B cell (primary cell): ENCODE measurements at places on chromosomes 2 and 18. TPM values are rescaled to one million over a fixed set of nuclear protein-coding genes. Genes with fewer than 3 reads are reported as not detected.

- DNase-seq: no peak
- H3K36me3 ChIP-seq: no peaks in the 10 kb centered on the region
- H3K4me3 ChIP-seq: no peak overlapping the region
- H3K4me1 ChIP-seq: no peaks in the 10 kb centered on the region
- H3K27ac ChIP-seq: no peak overlapping the region
- H3K27me3 ChIP-seq: no peaks in the 10 kb centered on the region
These were observed 34.4 kb upstream of the ADNP2 start for GRCh38 chr18:80074697-80075096.

- H3K27me3 ChIP-seq: no peaks in the 10 kb centered on the region
- H3K4me3 ChIP-seq: no peak overlapping the region
- H3K36me3 ChIP-seq: no peaks in the 10 kb centered on the region
- no peaks in the 10 kb centered on the region for H3K4me1 ChIP-seq
- DNase-seq: no peak
- H3K27ac ChIP-seq: no peak overlapping the region
These were observed 602.7 kb upstream of the ZNF804A start for GRCh38 chr2:183995632-183996031.

- H3K4me1 ChIP-seq: peaks cover 45% of the 10 kb centered on the region
- H3K4me3 ChIP-seq: no peak overlapping the region
- no peaks in the 10 kb centered on the region for H3K36me3 ChIP-seq
- no peaks in the 10 kb centered on the region for H3K27me3 ChIP-seq
These were observed 7.2 kb upstream of the CTDSP1 start for GRCh38 chr2:218392459-218392858.

DNA sequence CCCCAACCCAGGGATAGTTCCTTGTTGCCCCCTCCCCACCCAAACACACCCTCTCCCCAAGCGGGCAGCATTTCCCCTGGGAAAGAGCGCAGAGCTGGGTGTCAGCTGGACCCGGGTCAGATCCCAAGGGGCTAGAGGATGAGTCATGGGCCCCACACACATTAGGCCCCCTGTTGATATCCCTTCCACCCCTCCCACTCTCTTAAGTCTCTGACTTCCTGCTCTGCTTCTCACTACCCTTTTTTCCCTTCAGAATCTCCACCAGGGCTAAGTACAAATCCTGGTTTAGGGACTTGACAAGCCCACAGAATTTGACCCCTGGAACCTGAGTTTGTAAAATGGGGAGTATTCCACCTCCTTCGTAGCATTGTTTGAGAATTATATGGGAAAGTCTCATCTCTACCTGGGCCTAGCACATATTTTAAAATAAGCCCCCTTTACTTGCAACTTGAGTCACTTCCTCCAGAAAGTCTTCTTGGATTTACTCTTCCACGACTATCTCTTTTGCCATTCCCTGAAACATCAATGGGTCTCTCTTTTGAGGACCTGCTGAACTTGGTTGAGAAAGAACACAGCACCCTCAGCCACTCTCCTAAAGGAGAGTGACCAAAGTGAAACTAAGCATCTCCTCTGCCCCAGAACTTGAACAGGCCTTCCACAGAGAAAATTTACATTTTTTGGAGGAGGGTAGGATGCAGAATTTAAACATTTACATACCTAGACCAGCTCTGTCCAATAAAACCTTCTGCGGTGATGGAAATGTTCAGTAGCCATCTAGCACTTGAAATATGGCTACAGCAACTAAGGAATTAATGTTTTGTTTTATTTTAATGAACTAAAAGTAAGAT is 4.7 kb downstream of the RTKN start:
- H3K4me3 ChIP-seq: no peak overlapping the region
- H3K27ac ChIP-seq: no peak overlapping the region
- no peak for DNase-seq
- peaks cover 41% of the 10 kb centered on the region for H3K4me1 ChIP-seq

- no peaks in the 10 kb centered on the region for H3K4me1 ChIP-seq
- no peak for DNase-seq
- H3K27ac ChIP-seq: no peak overlapping the region
These were observed 101.3 kb downstream of the LOXHD1 start for GRCh38 chr18:46555724-46556123.

GRCh38 chr18:58552057-58552461 is 76.8 kb downstream of the ALPK2 start:
- DNase-seq: peak; percentile 83
- no peak overlapping the region for H3K4me3 ChIP-seq
- no peaks in the 10 kb centered on the region for H3K36me3 ChIP-seq

- no peak for DNase-seq
- H3K27ac ChIP-seq: no peak overlapping the region
- no peaks in the 10 kb centered on the region for H3K4me1 ChIP-seq
- H3K27me3 ChIP-seq: no peaks in the 10 kb centered on the region
These were observed 161.5 kb downstream of the PTGR3 start for GRCh38 chr18:75047240-75047961.

- H3K4me3 ChIP-seq: no peak overlapping the region
- DNase-seq: no peak
- H3K27me3 ChIP-seq: no peaks in the 10 kb centered on the region
These were observed 65.0 kb downstream of the HNMT start for GRCh38 chr2:138029276-138029675.

DNA sequence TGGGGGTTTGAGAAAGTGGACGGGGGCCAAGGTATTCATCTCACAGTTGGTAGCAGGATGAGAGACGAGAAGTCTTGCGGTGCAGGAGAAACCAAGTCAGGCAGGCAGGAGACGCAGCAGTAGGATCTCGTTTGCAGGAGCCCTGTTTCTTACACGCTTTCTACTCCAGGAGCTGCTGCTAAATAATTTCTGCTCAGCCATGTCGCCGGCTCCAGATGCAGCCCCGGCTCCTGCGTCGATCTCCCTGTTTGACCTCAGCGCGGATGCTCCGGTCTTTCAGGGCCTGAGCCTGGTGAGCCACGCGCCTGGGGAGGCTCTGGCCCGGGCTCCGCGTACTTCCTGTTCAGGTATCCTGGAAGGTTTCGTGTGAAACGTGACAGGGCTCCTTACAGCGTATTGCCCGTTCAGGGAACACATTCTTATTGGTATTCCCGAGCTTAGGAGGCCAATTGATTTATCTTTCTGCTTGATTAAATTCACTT is 494 bp downstream of the ANKZF1 start:
- peaks cover 5% of the 10 kb centered on the region for H3K36me3 ChIP-seq
- peak overlapping the region; percentile 87 for H3K27ac ChIP-seq
- peaks cover 17% of the 10 kb centered on the region for H3K4me1 ChIP-seq
- peak; percentile 57 for DNase-seq
- no peaks in the 10 kb centered on the region for H3K27me3 ChIP-seq

DNA sequence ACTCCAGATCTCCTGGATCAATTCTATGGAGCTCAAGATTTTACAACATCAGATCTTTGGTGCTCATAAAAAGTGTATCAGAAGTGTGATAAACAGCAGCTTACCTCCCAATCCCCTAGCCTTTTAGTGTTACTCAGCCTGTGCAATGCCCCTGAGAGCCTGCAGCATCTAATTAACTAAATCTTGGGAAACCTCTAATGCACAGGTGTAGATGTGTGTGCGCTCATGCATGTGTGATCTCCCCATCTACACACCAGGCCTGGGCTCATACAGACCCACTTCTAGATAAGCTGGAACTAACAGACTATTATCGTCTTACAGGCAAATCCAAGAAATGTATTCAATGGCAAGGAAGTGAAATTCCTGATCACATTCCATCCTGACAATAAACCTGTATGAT is 7.5 kb downstream of the SUCLG1 start:
- peaks cover 2% of the 10 kb centered on the region for H3K36me3 ChIP-seq
- H3K27ac ChIP-seq: no peak overlapping the region
- H3K4me1 ChIP-seq: no peaks in the 10 kb centered on the region
- no peak for DNase-seq

GRCh38 chr2:239835056-239835455 is 190.1 kb downstream of the NDUFA10 start:
- no peaks in the 10 kb centered on the region for H3K27me3 ChIP-seq
- no peak overlapping the region for H3K27ac ChIP-seq
- no peaks in the 10 kb centered on the region for H3K4me1 ChIP-seq
- no peak overlapping the region for H3K4me3 ChIP-seq

- H3K4me1 ChIP-seq: no peaks in the 10 kb centered on the region
- H3K4me3 ChIP-seq: no peak overlapping the region
- no peaks in the 10 kb centered on the region for H3K36me3 ChIP-seq
- no peak for DNase-seq
- no peak overlapping the region for H3K27ac ChIP-seq
These were observed 741.7 kb downstream of the PLCL1 start for GRCh38 chr2:198546122-198546521.

DNA sequence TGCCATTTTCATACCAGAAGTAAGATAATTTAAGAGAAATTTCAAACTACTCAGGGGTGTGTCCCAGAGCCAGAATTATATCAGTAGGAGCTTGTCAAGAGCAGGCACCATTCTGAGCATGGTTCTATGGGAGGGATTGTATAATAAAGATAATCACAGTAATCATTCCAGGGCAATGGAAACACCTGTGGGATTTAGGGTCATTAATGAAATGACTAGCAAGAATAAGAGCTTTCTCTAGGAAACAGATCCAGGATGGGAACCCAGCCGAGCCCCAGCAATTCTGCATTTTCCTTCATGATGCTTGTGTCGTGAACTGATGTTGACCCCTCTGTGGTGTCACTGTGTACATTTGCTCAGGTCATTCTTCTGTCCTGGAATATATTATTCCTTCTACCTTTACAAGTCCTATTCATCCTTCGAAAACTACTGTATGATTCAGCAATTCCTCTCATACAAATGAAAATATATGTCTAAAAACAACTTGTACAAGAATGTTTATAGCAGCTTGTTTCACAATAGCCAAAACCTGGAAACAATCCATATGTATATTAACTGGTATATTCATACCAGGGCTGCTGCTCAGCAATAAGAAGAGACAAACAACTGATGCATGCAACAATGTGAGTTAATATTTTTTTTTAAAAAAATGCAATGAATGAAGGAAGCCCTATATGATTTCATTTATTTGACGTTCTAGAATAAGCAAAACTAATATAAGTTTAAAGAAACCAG is 687.8 kb upstream of the KLHL29 start:
- no peaks in the 10 kb centered on the region for H3K4me1 ChIP-seq
- no peak for DNase-seq
- H3K36me3 ChIP-seq: no peaks in the 10 kb centered on the region
- no peak overlapping the region for H3K4me3 ChIP-seq

- no peak overlapping the region for H3K27ac ChIP-seq
- no peak for DNase-seq
- no peaks in the 10 kb centered on the region for H3K27me3 ChIP-seq
- no peaks in the 10 kb centered on the region for H3K4me1 ChIP-seq
- H3K36me3 ChIP-seq: no peaks in the 10 kb centered on the region
These were observed 44.4 kb downstream of the ALPK2 start for GRCh38 chr18:58584200-58585127.

DNA sequence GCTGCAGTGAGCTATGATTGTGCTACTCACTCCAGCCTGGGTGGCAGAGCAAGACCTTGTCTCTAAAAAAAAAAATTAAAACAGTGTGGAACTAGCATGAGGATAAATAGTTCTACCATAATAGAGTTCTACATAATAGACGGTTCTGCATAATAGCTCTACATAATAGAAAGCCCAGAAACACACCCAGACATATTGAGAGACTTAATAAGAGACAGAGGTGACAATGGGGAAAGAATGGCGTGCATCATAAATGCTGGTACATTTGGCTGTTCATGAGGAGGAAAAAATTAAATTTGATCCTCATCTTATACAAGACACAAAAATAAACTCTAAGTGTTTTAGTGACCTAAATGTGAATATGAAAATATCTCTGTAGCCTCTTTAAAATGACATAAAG is 58.5 kb downstream of the PTRHD1 start:
- peaks cover 6% of the 10 kb centered on the region for H3K36me3 ChIP-seq
- H3K27me3 ChIP-seq: no peaks in the 10 kb centered on the region
- H3K4me3 ChIP-seq: no peak overlapping the region
- DNase-seq: no peak

GRCh38 chr2:205682239-205682970 is at the start of gene NRP2:
TSS of gene NRP2 (plus strand) at chr2:205682501. CDS start at chr2:205683291, 790 bp downstream.
- no peaks in the 10 kb centered on the region for H3K36me3 ChIP-seq
- H3K27ac ChIP-seq: peak within 1 kb of the TSS; percentile 46
- H3K27me3 ChIP-seq: no peaks in the 10 kb centered on the region
- H3K4me3 ChIP-seq: peak within 1 kb of the TSS; percentile 66
- peaks cover 51% of the 10 kb centered on the region for H3K4me1 ChIP-seq
- DNase-seq: peak; percentile 84

- H3K4me3 ChIP-seq: peak overlapping the region; percentile 6
- no peaks in the 10 kb centered on the region for H3K4me1 ChIP-seq
- H3K27ac ChIP-seq: no peak overlapping the region
- H3K36me3 ChIP-seq: no peaks in the 10 kb centered on the region
- no peaks in the 10 kb centered on the region for H3K27me3 ChIP-seq
These were observed 87.0 kb downstream of the EPB41L3 start for GRCh38 chr18:5456577-5457461.

DNA sequence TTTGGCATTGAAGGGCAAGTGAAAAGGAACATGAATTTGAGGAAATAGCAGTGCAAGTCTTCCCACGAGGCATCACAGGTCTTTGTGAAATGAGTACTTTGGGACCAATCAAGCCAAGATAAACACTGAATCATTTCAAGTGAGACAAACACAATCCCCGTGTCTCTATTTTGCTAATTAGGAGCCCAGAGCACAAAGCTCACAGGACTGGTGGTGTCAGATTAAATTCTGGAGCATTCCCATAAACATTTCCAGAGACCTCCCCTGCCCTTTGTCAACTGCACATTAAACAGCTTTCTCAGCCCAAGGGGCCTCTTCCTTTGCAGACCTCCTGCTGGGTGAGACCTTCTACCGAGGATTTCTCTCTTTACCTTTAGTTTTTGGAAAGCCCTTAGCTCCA is 50.7 kb downstream of the DAPL1 start:
- DNase-seq: no peak
- no peaks in the 10 kb centered on the region for H3K27me3 ChIP-seq
- no peaks in the 10 kb centered on the region for H3K36me3 ChIP-seq
- H3K4me1 ChIP-seq: no peaks in the 10 kb centered on the region
- no peak overlapping the region for H3K27ac ChIP-seq

GRCh38 chr2:233060501-233060979 is 398 bp downstream of the INPP5D start:
- H3K4me1 ChIP-seq: peaks cover 55% of the 10 kb centered on the region
- peak overlapping the region; percentile 90 for H3K27ac ChIP-seq
- peak overlapping the region; percentile 94 for H3K4me3 ChIP-seq
- no peak for DNase-seq
- H3K27me3 ChIP-seq: no peaks in the 10 kb centered on the region

GRCh38 chr2:67876176-67876575 is 186.6 kb downstream of the C1D start:
- DNase-seq: no peak
- no peak overlapping the region for H3K4me3 ChIP-seq
- H3K27me3 ChIP-seq: no peaks in the 10 kb centered on the region
- H3K27ac ChIP-seq: no peak overlapping the region

GRCh38 chr2:196992466-196992865 is 66.0 kb upstream of the PGAP1 start:
- DNase-seq: no peak
- peaks cover 10% of the 10 kb centered on the region for H3K36me3 ChIP-seq
- H3K27me3 ChIP-seq: no peaks in the 10 kb centered on the region

GRCh38 chr2:6370753-6371551 is 494.8 kb downstream of the CMPK2 start:
- no peaks in the 10 kb centered on the region for H3K36me3 ChIP-seq
- H3K27me3 ChIP-seq: no peaks in the 10 kb centered on the region
- no peak for DNase-seq
- H3K4me3 ChIP-seq: no peak overlapping the region
- H3K4me1 ChIP-seq: no peaks in the 10 kb centered on the region

Gene SERPINB11
- total RNA-seq: not detected in 2 replicates

Gene RAB10
- total RNA-seq: 64.1 and 66.7 TPM in 2 replicates

Gene AFG3L2
- 39.2 and 40.7 TPM in 2 replicates for total RNA-seq

Gene CGREF1
- total RNA-seq: not detected in 2 replicates

Gene AFF3
- 826 and 830 TPM in 2 replicates for total RNA-seq

Gene SLC9A4
- total RNA-seq: 0.07 and 0.20 TPM in 2 replicates

Gene TFCP2L1
- 0.05 TPM in 1 of 2 replicates, not detected in the other for total RNA-seq

Gene MEP1B
- not detected in 2 replicates for total RNA-seq

Gene KCNIP3
- total RNA-seq: not detected in 2 replicates

Gene DPYSL5
- total RNA-seq: not detected in 2 replicates

Gene SPP2
- total RNA-seq: not detected in 2 replicates

Gene MFF
- total RNA-seq: 70.4 and 75.2 TPM in 2 replicates

Gene PMAIP1
- 67.2 and 69.6 TPM in 2 replicates for total RNA-seq
